ENCODE measurements at places on chromosomes 2 and 18.

DNA sequence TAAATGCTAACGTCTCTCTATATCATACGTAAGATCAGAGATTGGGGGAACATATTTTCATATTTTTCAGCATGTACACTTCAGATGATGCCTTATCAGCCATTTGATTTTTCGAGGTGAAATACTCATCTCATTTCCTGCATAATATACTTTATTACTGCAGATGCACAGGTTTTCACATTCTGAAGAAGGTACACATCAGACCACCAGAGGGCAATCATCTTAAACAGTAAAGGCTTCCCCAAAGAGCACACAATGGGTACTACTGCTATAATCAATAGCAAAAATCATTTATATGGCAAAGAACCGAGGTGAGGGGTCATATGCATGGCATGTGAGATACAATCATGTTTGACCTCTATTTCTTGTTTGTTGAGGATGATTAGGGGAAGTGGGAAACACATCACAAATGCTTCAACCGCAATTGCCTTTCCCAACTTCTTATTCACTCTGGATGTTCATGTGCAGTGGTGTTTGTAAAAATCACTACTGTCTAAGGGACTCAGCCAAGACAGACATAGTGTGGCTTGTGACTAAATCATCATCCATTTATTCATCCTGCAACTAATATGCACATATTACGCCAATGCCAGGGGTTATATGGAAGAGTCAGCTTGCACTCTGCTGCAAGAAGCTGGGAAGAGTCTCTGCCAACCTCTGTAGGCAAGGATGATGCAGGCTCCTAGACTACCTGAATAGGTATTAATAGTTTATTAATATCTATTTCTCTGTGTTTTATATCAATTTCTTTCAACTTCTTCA is 118.7 kb downstream of the EPB41L3 start:
- peak; percentile 17 for DNase-seq

DNA sequence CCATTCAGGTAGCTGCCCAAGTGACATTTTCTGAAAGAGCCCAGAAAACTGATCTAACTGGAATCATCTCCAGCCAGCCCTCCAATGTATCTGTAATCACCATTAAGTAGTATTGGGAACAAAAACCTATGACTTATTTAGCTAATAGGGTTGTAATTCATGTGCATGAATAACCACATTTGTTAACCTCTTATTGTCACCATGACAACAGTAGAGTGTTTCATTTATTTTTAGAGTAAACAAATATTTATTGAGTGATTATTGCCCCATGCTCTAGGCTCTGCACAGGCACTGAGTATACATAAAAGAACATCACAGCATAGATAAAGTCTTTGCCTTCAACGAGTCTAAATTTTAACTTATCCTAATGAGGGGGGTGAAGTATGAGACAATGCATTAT is 265.4 kb upstream of the UBE2E3 start:
- DNase-seq, result no peak

DNA sequence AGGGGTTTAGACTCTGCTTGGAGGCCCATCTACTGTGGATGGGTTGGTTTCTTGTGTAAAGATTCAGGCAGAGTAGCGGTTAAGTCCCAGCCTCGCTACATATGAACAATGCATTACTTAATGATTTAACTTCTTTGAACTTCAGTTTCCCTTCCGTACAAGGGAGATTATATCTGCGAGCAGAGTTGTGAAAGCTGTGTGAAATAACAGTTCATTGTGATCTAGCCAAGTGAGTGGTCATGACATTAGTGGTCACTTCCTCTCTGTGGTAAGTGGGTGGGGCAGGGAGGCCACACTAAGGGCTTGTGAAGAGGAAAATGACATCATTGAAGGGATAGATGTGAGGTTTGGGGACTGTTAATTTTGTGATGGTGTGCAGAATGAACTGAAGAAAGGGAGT is 14.1 kb upstream of the MEX3C start:
- peak; percentile 54 for DNase-seq

- no peak for DNase-seq
These were observed 1623.0 kb upstream of the ACVR2A start for GRCh38 chr2:146221826-146222225.

- peak; percentile 38 for DNase-seq
These were observed 48.6 kb downstream of the TMEM18 start for GRCh38 chr2:628651-629050.

GRCh38 chr2:106885971-106886915 is at the start of gene ST6GAL2:
TSS of gene ST6GAL2 (minus strand) at chr2:106886167. CDS start at chr2:106843977, 42,190 bp downstream.
- DNase-seq, result peak; percentile 24

DNA sequence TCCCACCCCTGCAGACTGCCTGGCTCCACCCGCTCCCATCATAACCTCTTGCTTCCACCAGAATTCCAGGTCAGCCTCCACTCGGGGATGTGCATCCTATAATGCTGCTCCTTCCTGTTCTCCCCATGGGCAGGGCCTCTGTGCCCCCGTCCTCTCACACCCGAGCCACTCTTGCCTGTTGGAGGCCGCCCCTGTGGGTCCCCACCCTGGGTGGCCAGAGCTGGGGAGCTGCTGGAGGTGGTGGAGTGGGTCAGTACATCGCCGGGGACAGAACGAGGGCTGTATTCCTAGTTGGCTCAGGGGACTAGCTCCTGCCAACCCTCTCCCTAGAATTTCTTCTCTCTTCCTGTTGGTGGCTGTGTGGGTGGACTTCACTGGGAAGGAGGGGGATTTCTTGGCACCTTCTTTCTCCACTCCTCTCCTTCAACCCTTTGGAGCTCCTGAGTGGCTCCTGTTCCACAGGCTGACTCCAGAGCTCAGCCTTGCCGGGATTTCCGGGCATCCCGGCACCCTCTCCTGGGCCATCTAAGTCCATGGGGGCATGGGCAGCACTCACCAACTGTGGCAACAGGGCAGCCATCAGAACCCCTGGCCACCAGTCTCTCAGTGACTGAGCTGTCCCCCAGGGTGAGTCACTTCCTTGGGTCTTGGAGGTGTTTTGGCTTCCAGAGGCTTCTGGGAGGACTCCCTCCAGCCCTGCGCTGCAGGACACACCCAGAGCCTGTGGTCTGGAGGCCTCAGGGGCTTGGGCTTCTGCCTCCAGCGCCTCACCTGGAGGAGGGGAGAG is 88.2 kb upstream of the MCFD2 start:
- no peak for DNase-seq

- DNase-seq, result no peak
These were observed 20.0 kb downstream of the EFHD1 start for GRCh38 chr2:232653441-232653840.

GRCh38 chr2:12180031-12180430 is 433.6 kb downstream of the LPIN1 start:
- no peak for DNase-seq

- peak; percentile 41 for DNase-seq
These were observed 425.9 kb upstream of the SLC8A1 start for GRCh38 chr2:40877734-40878288.

- no peak for DNase-seq
These were observed 226.3 kb upstream of the SMAD7 start for GRCh38 chr18:49177071-49177470.

GRCh38 chr2:10243926-10244270 is 58.8 kb upstream of the HPCAL1 start:
- DNase-seq, result no peak

DNA sequence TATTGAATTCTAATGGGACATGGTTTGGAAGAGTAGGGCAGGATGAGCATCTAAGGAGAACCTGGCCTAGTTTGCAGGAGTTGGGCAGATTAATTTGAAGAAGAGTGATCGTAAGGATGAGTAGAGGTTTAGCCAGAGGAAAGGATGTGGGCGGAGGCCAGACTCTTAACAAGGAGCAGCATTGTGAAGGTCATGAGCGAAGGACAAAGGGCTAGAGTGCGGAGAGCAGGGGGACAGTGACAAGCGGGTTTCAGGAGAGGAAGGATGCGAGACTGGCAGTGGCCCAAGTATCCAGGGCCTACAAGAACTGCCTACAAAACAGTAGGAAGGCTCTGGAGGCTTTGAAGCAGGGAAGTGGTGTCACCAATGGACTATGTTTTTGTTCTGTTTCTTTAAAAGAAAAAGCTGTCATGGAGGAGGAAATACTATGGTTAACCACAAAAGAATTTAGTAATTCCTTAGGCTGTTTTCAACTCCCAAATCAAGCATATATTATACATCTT is 20.1 kb downstream of the SLC66A3 start:
- no peak for DNase-seq

- no peak for DNase-seq
These were observed 150.6 kb upstream of the RAB12 start for GRCh38 chr18:8458546-8459215.

DNA sequence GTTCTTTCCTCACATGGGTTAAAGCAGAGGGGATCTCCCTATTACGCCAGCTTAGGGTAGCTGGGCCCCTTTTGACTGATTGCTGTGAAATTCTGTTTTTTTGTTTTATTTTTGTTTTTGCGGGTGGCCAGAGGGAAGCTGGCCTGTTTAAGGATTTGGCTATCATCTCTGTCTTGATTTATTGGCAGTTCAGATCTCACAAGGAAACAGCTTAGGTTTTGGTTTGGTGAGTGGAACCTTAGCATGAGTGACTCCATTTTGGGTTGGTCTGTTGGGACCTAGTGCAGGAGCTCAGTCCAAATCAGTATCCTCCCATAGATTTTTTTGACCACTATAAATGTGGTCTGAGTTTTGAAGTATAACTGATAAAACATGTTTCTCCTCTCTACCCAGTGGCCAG is 25.6 kb upstream of the NTSR2 start:
- no peak for DNase-seq

DNA sequence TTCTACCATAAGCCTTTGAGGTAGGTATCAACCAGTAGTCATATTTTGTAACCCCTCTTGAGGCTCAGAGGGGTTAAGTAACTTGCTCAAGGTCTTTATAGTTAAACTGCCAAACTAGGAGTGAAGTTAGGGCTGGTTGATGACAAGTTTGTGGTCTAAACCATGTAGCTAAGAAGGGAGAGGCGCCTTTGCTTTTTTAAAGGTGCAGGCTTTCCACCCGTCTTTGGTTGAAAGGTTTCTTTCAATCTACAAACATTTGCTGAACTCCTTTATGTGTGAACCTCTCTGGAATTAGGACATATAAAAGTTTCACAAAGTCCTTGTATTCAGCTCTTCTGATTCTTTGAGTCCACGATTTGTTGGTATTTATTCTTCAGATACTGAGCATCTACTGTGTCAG is 2.4 kb upstream of the MTA3 start:
- no peak for DNase-seq

GRCh38 chr2:143816916-143817315 is 687.7 kb downstream of the ARHGAP15 start:
- DNase-seq, result no peak

- DNase-seq, result no peak
These were observed 64.3 kb upstream of the CAB39 start for GRCh38 chr2:230648356-230648755.

- DNase-seq, result peak; percentile 98
These were observed 111.3 kb upstream of the TLK1 start for GRCh38 chr2:171271971-171272436.

DNA sequence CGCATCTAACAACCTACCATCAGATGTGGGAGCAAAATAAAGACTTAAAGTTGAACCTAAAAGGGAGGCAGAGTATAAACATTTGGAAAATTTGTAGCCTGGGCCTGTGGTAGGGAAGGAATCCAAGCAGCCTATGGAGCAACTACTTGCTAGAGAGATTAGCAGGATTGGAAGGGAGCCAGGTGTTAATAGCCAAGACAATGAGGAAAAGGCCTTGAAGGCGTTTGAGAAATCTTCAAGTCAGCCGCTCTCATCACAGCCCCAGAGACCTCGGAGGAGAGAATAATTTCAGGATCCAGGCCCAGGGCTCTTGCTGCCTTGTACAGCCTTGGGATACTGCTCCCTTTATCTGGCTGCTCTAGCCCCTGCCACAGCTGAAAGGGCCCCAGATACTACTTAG is 219.7 kb downstream of the THSD7B start:
- peak; percentile 72 for DNase-seq

DNA sequence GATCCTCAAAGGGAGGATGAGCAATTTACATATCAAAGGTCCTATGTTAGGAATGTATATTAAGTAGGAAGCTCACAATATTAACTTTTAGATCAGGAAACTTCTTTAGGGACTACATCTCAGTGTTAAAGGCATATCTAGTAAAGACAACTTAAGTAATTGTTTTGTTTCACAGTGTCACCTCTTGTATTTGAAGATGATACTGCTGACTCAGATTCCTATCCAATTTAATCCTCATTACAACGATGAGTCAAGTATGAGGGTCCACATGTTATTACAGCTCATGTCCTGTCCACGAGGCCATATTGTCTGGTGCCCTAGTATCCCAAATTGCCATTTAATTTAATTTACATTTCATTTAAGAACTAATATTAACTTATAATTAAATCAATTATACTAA is 523.9 kb downstream of the CCDC85A start:
- DNase-seq, result no peak

DNA sequence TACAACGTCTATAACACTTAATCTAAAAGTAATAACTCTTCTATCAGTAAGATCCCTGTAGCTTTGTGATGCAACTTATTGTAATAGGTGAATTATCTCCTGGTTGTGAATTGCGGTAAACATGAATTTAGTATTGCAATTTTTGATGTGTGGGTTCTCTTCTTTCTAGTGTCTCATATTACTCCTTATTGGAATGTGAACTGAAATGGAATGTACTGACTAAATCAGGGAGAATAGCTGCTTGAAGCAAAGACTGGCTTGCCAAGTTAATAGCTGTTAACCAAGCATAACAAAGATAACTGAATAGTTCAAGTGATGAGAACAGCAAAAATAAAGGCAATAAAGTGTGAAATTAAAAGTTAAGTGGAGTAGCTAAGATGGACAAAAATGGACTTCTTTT is 60.5 kb upstream of the TFPI start:
- DNase-seq, result no peak

DNA sequence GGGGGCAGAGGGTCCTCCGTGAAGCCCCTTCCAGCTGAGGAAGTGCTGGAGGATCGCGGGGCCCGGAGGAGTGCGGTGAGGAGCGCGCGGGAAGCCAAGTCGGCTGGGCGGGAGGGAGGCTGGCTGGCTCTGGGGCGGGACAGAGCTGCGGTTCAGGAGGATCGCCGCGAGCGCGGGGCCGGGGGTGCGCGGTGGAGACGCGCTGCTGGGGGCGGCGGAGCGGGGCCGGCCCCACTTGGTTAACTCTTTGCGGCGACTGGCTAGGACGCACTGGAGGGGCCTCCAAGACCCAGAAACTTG is 464 bp downstream of the CYBRD1 start:
- DNase-seq, result peak; percentile 30

DNA sequence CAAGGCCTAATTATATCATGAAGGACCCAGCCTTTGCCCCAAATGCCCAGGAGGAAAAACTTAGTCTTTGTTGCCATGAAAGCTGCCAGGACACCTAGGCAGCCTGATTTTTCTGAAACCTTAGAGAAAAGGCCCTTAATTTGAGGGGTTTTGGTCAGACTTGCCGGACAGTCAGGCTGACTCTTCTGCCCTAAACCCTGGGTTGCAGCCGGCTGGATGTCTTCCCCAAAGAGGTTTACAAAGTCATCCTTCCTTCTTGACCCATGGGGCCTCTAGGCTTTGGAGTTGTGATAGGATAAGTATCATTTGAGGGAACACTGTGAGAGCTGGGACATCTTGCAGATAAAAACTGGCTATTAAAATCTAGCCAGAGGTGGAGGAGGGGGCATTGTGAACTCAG is 2.4 kb upstream of the HOXD1 start:
- no peak for DNase-seq

- DNase-seq, result no peak
These were observed 144.9 kb downstream of the ACTR3 start for GRCh38 chr2:114034742-114035141.

GRCh38 chr2:186595219-186595618 is 5.4 kb downstream of the ITGAV start:
- peak; percentile 29 for DNase-seq

- DNase-seq, result no peak
These were observed 46.6 kb upstream of the CTLA4 start for GRCh38 chr2:203820969-203821368.

- DNase-seq, result peak; percentile 83
These were observed 16.4 kb upstream of the IL1RL1 start for GRCh38 chr2:102294802-102295489.

GRCh38 chr2:9655441-9656269 is 24.9 kb upstream of the YWHAQ start:
- peak; percentile 88 for DNase-seq
